ENCODE measurements at places on chromosomes 5 and 9.
A peak's percentile ranks its signal among the peaks of the same experiment; 100 is the strongest.

DNA sequence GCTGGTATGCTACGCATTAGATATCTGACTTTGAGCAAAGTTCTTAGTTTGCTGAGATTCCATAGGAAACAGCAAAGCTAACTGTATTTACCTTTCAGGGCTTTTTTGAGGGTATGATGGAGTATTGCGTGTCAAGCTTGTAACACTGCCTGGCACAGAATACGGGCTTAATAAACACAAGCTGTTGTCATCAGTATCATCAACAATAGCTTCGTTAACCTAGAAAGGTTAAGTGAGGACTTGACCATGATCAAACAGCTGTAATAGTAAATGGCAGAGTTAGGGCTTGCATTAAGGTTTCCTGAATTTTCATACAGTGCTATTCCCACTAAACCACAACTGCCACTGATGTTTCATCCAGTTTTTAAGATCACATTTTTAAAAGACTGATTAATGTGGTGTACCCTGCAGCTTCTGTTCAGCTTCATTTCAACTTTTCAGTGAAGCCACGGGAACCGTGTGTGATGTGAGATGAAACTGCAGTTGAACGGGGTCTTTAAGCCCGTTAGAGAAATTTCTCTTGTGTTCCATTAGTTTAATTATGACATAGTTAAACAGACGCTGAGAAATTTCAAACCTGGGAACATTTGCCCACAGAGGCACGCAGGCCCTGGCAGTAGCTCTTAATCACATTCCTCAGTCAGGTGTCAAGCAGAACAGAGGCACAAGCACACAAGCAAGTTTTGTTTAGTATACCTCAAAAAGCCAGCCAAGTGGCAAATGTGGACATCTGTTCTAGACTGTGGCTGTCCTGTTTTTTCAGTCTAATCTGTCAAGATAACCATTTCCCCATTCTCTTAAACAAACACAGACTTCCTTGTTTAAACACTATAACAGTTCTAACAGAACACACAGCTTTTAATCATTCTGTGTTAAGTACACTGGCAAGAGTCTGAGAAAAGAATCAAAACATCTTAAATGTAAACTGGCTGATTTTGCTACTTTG is 147.1 kb downstream of the ZNF608 start:
- no peak for DNase-seq

DNA sequence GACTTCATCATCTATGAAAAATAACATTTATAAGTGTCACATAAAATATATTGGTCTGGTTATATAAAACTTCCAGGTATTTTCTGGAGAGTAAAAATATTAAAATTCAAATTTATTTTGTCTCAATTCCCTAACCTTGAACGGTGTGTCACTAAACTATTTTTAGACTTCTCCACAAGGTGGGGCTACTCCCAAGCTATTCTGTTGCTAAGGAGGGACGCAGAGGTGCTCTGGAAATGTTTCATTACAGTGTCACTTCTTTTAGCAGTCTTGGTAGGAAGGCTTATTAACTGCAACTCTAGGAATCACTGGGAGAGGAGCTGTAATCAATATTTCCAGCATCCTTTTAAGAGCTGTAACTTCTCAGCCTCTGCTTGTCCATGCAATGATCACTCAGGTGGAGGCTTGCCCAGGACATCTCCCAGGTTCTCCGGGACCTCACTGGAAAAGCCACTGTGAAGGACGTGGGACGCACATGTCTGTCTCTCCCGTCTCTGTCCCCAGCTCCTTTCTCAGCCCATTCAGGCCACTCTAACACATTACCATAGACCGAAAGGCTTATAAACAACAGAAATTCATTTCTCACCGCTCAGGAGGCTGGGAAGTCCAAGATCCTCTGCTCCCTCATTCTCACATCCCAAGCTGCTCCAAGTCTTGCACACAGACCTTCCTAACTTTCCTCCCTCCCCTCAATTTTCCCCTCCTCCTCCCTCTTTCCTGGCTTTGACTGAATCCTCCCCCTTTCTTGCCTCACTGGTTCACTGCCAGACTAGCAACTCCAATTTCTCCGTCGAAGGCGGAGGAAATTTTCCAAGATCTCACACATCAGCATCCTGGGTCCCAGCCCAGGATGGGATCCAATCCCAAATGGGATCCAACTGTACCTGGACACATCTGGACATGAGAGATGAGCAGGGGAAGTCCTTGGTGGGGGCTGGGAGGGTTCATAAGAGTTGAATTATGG is 32.7 kb upstream of the DNAH5 start:
- DNase-seq = no peak

GRCh38 chr5:90356622-90357021 is 52.9 kb downstream of the CETN3 start:
- no peak for DNase-seq

DNA sequence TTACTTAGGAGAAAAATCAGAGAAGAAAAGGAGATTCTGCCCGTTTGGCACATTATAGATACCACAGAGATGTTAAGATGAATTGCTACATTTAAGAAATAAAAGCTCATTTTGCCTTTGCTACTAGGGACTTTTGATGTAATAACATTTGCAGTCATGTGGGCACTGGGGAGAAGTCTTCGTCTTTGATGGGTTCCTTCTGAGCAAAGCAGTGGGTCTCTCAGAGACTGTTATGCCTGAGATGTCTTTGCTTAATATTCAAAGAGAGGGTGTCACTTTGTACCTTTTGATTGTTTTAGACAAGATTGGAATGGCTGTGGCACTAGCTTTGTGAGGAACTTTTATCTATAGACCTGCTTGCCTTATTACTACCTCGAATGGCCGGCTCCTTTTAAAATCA is 25.0 kb downstream of the SLC25A25 start:
- DNase-seq = no peak

DNA sequence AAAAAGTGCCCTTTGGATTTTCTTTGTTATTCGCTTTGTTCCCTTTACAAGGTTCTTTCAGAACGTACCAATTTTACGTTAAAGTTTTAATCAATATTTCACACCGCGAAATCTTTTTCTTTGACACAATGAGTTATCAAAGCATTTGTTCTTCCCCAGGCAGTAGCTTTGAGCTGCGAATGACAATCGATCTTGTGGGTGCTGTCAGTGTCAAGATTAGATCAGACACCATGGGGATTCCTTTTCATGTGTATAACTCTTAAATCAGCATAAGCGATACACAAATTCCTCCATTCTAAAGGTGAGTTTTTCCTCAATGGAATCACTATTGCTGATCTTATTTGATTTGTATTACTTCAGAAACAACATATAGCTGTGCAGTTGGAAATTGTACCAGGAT is 145.5 kb downstream of the ST8SIA4 start:
- DNase-seq = no peak

- DNase-seq = no peak
Observed at GRCh38 chr9:17906841-17907778, 328.2 kb downstream of the SH3GL2 start.

GRCh38 chr5:127355337-127355736 is 64.7 kb downstream of the MEGF10 start:
- no peak for DNase-seq

GRCh38 chr5:112339761-112340160 is 79.3 kb downstream of the EPB41L4A start:
- DNase-seq = no peak

DNA sequence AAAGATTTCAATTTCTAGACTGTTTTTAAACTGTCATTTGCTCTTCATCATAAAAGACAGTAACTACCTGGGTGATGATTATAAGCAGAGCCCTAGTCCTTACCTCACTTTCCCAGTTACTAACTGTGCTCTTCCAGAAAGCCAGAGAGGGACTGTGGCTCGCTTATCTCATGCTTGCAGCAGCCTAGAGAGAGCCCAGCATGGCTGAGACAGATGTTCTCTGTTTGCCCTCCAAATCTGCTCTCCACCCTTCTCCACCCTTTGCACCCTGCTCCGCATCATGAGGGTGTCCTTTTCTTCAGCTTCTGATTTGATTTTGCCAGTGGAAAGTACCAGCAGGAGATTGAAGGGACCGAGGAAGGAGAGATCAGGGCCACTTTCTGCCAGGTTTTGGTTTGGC is 61.2 kb upstream of the SELENOP start:
- DNase-seq = no peak

- no peak for DNase-seq
Observed at GRCh38 chr5:72746736-72747135, 69.7 kb upstream of the TNPO1 start.

DNA sequence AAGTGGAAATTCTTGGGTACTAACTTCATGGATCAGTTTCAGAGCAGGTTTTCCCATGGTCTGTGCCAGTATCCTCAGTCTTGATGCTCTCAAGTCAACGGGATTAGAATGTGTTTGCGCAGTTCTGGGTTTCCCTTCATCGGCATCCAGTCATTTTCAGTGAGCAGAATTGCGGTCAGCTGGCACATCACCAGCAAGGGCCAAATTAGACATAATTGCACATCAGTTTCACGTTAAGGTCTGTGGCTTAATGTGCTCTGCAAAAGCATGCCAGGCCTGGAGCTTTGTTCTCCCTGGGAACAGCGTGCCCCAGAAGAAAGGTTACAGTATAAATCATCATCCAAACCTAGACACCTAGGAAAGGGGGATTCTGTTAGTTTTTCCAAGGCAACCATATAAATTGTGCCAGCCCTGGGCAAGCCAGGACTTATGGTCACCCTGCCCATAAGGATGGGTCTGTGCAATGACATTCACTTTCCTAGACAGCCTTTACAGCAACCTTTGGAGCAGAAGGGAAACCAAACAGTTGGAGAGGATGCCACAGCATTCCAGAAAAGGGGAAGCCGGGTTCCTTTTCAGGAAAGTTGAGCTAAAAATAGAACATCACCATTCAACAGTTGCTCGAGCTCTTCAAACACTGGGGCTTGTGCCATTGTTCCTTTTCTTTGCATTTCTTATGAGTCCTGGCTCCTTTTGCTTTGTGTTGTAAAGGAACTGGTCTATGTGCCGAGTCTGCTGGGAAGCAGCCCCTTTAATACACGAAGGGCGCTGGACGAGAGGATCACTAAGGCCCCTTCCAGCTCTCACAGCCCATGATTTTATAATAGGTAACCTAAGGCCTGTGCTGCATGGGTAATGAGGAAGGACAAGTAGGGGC is 23.1 kb downstream of the IQGAP2 start:
- no peak for DNase-seq

GRCh38 chr9:70049672-70050271 is 6.1 kb downstream of the MAMDC2 start:
- no peak for DNase-seq

GRCh38 chr5:40499518-40500273 is 180.0 kb upstream of the PTGER4 start:
- no peak for DNase-seq

DNA sequence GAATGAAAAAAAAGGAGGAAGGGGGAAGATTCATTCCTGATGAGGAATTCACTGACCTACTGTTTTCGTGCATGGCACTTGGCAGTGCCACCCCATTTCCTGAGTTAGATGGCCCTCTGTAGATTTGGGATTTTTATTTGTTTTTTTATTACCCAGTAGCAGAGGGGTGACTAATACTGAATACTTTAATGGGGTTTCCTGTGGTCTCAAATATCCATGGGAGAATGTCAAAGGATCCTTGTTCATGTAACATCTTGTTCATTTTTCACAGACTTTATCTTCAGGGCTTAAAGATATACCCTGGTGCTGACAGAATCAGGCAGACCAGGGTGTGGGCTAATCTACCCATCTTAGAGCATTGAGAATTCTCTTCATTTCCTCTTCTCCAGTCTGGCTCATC is 93.0 kb downstream of the MAMDC2 start:
- DNase-seq = no peak

GRCh38 chr5:179603308-179603707 is 20.2 kb downstream of the HNRNPH1 start:
- DNase-seq = no peak

- no peak for DNase-seq
Observed at GRCh38 chr5:42592401-42593140, 164.0 kb upstream of the CCDC152 start.

DNA sequence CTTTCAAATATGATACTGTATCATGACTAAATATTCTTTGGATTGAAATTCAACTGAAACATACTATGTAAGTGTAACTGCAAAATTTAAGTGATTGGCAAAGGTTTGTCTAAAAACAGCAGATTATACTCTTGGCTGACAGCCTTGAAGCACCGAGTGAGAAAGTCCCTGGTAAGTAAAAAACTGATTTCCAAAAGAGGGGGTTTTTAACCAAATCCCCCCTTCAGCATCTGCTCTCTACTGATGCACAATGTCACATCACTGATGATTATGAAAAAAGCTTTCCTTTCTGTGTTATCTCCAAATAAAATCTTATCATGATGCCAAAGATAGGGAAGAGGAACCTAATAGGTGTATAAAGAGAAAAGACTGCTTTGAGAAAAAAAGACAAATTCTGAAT is 141.0 kb downstream of the MEF2C start:
- no peak for DNase-seq

DNA sequence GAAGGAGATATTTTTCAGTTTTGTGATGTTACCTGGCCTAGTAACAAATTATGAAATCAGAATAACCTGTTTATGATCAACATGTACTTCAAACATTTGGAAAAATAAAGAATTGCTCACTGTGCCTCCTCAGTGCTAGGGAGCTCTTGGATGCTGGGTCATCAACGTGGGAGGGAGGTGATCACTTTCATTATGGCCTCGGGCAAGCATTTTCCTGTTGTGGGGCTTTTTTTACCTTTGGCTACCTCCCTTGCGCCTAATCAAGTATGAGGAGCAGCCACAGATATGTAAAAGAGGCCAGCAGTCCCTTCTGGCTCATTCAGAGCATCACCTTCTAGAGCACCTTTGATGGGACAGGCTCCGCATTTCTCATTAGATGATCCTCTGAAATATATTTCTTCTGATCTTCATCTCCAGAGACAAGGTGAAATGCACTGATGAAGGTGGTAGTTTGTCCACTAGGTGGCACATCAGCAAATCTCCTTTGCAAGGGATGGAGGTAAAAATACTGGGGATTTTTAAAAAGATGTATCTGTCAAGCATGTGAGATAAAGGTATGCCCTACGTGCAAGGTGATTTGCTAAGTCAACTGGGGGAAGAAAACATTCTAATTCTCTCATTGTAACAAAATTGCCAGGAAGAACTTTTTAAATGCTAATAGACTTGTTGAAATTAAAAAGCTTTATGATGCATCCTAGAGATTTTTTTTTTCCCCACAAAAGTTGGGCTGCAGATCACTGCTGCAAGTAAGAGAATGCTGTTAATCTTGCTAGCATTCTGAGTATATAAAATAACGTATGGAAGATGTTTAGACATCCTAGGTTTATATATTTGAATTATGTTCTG is 218.2 kb downstream of the MAST4 start:
- DNase-seq = peak; percentile 61
